ENCODE measurements at places on chromosomes 7 and 10.

- no peak for DNase-seq
Observed at GRCh38 chr10:105559333-105560097, 918.4 kb downstream of the SORCS3 start.

DNA sequence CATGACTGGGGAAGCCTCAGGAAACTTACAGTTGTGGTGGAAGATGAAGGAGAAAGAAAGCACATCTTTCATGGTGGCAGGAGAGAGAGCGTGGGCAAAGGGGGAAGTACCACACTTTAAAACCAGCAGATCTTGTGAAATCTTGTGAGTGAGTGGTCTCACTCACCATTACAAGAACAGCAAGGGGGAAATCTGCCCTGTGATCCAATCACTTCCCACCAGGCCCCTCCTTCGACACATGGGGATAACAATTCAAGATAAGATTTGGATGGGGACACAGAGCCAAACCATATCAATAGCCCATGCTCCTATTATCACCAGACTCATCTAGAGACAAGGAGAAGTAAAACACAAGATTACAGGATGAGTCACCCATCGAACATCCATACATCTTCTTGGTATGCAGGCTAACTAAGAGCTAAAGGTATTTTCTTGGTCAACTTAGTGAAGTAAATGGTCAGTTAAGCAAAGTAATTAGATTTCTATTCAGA, 55.3 kb upstream of the YAE1 start:
- no peak for DNase-seq

GRCh38 chr7:113004726-113005454, 81.7 kb downstream of the GPR85 start:
- DNase-seq, result no peak

DNA sequence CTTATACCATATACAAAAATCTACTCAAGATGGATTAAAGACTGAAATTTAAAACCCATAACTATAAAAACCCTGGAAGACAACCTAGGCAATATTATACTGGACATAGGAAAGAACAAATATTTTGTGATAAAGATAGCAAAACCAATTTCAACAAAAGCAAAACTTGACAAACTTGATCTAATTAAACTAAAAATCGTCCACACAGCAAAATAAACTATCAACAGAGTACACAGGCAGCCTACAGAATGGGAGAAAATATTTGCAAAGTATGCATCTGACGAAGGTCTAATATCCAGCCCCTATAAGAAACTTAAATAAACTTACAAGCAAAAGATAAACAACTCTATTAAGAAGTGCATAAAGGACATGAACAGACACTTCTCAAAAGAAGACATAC, 240.1 kb downstream of the HGF start:
- no peak for DNase-seq

DNA sequence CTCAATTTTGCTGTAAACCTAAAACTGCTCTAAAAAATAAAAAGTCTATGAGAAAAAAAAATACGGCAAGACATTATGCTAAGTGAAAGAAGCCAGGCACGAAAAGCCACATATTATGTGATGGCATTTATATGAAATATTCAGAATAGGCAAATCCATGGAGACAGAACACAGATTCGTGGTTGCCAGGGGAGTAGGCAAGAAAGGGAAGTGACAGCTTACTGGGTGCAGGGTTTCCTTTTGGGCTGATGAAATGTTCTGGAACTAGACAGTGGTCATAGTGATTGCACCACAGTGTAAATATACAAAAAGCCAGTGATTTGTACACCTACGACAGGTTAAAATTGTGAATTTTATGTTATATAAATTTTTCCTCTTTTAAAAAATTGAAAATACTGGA, 41.3 kb upstream of the GLI3 start:
- no peak for DNase-seq

DNA sequence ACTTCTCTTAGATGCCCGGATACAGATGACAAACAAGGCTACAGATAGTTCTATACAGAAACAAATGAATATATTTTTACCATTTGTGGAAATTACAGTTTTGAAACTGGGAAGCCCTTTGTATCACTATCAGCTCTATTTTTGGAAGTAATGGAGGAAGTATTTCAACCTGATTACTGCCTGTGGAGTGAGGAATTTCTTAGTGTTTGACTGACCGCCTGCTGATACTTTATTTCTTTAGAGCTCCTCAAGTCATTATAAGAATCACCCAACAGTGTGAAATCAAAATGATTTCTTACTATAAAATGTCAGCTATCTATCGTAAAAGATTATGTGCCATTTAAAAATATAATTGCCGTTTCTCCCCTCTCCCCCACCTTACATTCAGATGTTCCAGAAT, 290.9 kb downstream of the SDK1 start:
- DNase-seq, result no peak

- no peak for DNase-seq
Observed at GRCh38 chr10:110655320-110655719, 11.2 kb downstream of the RBM20 start.

DNA sequence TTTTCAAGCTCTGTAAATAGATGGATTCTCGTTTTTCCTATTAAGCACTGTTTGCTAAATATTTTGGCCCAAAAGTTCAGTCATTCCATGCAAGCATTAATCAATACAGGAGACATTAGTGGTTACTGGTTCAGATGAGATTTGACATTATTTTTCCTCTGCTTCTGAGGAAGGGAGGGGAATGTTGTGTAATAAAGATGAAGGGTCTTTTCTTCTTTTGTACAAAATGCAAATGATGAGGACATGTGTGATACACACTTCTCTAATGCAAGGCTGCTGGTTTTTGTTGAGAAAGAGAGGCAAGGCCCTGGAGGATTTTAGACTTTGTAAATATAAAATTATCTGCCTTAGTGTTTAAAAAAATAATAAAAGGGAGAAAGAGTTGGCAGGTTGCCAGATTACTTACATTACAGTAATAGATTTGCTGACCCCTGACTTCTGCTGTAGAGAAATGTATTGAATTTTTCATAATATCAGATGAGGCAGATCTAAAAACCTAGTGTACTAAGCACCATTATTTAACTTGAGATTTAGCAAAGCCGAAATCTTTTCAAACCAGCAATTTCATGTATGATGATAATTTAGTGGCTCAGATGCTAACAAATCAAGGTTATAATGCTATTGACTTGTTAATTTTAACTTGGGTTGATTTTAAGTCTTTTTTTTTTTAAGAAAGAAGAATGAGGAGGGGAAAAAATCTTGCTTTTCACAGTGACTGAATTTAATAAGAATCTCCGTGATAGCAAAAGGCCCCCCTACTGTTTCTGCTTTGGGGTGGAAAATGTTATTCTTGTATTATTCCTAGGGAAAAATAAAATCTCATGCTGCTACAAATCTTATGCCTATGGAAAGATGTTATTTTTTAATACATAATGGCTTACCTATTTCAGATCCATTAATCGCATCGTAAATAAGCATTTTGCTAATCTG, 180.1 kb downstream of the ARID5B start:
- DNase-seq, result no peak

DNA sequence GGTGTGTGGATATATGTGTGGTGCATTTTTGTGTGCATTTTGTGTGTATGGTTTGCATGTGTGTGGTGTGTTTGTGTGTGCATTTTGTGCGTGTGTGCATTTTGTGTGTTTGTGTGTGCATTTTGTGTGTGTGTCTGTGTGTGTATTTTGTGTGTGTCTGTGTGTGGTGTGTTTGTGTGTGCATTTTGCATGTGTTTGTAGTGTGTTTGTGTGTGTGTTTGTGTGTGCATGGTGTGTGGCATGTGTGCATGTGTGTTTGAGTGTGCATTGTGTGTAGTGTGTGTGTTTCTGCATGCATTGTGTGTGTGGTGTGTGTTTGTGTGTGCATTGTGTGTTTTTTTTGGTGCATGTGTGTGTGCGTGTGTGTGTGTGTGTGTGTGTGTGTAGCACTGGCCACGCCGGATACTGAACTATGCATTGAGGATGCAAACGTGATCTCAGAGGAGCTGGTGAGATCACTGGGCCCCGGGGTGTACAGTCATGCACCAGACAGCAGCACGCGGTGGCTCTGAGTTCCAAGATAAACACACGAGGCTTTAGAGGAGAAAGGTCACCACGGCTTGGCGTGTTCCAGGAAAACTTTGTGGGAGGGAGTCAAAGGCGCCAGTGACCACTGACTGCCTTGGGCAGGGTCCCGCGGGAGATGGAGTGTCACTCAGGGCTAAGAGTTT, 106.6 kb upstream of the SHH start:
- no peak for DNase-seq

GRCh38 chr10:117677239-117677638, 134.7 kb downstream of the EMX2 start:
- no peak for DNase-seq

DNA sequence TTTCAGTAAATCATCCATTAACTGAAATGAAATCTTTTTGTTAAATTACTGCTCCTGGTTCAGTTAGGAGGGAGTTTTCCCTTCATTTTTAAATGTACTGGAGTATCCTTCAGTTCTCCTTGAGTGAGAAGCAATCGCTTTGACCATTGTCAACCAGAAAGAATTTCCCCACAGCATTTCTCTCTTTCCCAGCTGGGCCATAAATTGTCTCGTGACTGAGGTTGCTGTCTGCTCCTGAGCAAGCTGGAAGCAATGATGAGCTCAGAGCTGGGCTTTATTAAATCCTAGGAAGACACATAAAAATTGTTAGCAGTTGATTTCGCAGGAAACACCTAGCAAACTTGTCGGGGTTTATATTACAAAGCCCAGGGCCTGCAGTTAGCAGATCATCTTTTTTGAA, 102.0 kb upstream of the INSYN2A start:
- DNase-seq, result no peak

DNA sequence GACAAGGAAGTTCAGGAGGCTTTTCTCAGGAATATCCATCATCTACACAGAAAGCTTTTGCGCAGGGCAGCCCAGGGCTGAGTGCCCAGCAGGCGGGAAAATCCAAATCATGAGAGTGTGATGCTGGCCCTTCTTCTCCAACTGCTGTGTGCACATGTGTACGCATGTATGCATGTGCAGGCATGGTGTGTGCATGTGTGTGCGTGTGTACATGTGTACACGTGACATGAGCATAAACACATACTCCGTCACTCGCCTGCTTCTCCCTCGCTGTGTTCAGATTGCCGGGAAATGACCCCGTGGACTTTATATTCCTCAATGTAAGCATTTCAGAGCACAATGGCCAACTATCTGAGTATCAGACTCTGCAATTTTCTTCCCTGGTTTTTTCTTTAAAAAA, 85.1 kb downstream of the PRPF18 start:
- no peak for DNase-seq

DNA sequence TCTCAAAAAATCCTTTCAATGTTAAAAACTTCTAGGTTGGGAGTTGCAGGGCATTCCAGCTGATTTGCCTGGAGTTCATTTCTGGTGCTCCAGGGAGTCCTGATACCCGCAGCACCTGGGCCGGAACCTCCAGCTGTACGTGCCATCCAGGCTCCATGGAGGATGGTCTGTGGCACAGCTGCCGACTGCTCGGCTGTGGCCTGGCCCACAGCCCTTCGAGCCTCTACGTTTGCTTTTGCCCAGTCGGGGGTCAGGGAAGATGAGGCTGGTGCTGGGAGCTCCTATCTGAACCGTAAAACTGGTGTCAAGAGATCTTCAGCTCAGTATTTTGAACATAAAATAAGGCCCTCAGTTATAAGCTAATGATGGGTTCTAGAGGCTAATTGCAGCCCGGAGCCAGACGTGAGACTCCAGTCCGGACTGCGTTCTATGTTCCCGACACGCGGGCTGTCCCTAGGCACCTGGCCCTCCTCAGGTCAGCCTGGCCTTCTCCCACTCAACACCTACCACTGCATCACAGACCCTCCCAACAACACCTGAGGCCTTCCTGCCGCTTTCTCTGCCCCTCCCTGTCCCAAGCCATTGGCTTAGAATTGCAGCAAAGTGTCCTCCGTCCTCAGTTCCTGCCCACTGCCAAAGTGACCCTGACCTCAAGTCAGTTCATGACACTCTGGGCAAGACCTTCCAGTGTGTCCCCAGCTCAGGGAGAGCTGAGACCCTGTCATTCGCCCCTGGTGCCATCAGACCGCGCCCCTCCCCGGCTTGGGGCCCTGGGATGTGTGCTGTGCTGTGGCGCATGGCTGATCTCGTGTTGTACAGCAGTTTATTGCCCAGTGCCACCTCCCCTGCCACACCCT, 64.2 kb upstream of the DNAJB6 start:
- DNase-seq, result no peak

DNA sequence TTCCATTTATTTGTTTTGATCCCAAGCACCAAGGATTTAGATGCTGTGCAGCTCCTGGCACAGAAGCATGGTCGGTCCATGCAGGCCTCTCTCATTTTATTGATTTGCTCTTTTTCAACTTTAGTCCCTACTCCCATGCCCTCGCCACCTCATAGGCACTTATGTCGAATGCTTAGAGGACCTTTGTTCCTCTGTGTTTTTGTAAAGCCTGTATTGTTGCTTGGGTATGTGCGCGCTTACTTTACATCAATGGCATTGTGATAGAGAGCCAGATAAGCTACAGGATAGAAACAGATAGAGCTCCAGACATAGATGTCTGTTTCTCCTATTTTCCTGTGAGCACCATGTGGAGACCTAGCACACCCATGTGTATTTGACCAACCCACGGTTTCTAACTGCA, 225.0 kb downstream of the PAXIP1 start:
- DNase-seq, result no peak

- DNase-seq, result no peak
Observed at GRCh38 chr10:85262992-85263391, 934.6 kb downstream of the CCSER2 start.

GRCh38 chr7:70539205-70539604, 592.7 kb upstream of the GALNT17 start:
- DNase-seq, result no peak
